ENCODE measurements at places on chromosomes 7 and 10.

GRCh38 chr10:63256009-63256773 is 123.1 kb downstream of the NRBF2 start:
- no peak for DNase-seq

DNA sequence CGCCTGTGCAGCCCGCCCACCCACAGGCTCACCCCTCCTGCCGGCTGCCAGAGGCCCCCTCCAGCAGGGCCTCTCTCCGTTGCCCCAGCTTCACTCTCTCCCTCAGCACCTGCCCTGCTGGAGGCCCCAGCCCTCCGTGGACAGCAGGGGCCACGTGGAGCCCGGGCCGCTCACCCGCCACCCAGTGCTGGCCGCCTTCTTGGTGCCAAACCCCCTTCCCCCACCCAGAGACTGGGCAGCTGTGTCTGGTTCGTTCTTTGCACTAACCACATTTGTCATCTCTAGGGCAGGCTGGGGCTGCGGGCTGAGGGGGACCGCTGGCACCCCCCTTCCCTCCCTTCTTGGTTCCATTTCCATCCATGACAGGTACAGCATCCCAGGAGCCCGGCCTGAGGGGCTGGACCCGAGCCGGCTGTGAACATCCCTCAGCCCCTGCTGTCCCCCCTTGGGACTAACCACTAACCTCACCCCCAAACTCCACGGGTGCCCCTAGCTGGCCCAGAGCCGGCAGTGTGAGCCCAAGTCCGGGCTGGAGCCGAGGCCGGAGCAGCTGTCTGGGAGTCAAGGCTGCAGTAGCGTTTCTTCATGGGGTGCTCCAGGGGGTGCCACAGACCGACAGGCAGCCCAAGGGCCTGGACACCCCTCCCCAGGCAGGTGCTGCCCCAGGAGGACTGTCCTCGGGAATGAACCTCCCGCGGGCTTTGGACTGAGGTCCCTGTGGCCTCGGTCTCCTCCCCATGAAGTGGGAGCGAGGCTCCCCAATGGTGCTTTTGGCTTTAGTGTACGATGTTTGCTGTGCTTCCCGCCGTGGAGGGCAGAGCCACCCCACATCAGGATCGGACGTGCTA is 25.5 kb upstream of the AMZ1 start:
- DNase-seq: no peak

DNA sequence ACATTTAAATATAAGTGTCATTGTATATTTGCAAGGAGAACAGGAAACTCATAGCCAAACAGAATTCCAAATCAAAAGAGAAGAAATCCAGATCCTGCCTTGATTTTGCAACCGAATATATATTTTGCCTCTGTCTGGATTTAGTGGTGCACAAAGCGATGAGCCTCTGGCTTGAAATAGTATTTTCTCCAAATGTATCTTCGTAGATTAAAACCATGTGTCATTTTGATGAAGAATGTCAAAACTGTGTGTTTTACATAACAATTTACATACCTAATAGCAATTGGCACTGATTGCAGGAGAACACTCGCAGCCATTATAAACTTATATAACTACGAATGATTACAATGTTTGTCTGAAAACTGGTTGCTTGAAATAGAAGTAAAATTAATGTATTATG is 156.4 kb downstream of the ARID5B start:
- no peak for DNase-seq

DNA sequence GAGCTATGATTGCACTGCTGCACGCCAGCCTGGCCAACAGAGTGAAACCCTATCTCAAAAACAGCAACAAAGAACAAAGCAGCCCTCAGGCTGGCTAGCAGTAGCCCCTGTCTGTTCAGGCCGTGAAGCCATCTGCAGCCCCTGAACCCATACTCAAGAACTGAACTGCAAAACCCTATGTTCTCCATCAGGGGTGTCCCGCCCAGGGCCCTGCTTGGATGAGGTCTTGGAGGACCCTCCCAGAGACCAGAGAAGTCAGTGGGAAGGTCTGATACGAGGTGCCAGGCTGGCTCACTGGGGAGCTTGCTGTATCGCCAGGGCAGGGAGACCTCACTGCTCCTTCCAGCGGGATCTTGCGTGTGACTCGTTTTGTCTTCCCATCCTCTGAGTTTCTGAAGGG is 39.3 kb downstream of the RBM17 start:
- DNase-seq: no peak

DNA sequence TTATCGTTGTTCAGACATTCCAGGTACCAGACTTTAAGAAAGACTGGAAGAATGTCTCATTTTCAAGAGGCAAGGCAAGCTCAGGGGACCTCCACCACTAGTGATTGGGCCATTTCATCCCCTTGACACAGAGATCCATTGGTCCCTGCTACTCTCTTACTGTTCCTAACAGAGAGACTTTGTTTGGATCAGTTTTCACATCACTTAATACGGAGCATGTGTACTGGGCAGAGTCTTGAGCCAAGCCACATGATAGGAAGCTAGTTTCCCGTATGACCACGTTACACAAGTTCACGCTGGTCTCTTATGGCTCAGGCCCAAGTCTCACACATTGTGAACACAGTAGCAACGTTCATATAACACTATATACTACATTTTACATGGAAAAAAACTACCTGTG is 269.9 kb downstream of the BAMBI start:
- DNase-seq: no peak

GRCh38 chr10:43234471-43235041 is 32.3 kb downstream of the RASGEF1A start:
- DNase-seq: no peak

DNA sequence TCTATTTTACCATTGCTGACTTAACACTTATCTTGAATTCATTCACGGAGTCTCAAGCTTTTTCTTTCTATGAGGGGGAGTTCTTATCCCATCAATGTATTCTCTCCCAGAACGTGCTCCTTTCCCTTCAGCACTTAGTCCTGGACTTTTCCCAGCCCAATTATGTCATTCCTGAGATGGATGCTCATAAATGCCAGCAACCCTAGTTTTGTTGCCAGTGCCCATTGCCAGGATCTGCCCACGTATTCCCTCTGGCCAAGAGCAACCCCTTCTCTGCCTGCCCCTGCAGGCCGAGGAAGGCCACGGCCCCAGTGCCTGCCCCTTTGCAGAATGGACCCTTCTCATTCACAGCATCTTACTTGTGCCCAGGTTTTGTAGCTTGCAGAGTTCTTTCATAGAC is 67.4 kb upstream of the PPP1R3C start:
- DNase-seq: no peak

DNA sequence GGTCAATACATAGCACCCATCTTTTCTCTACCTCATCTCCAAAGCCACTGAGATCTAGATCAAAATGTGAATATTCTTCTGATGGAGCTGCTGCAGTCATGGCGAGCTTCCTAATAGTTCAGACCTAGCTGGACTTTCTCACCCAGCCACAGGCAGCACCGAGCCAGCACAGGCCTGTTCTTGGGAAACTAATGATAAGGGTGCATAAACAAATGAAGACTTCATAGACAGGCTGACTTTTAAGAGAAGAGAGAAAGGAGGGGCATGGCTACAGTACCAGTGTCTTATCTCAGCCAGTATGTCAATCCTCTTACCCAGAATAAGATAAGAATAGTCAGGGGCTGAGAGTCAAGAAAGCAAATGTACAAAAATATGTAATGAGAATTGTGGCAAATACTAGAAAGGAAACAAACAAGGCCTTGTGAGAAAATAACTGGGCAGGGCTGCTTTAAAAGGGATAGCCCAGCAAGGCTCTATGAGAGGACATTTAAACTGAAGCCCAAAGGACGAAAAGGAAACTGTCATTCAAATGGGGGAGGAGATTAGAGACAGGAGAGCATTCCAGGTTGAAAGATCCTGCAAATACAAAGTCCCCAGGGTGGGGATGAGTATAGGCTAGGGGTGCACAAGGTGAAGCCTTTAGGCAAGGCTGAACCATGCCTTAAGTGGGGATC is 21.8 kb upstream of the CDK14 start:
- DNase-seq: no peak

DNA sequence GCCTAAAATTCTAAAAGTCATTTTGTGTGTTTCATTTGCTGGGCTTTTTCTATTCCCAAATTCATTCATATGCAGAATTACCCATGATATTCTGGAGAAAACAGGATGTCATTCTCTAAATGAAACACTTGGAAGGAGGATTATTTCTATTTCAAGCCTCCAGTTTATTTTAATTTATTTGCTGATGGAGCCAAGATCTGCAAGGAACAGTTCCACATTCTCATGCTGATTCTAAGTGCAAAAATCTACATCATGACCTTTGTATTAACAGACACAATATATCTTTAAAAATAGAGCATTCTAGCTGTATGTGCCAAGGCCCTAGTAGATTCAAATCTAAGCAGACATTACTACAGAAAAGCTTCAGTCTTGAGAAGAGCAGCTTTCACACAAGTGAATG is 51.3 kb upstream of the KCND2 start:
- no peak for DNase-seq

GRCh38 chr7:156656598-156656997 is 16.0 kb downstream of the RNF32 start:
- DNase-seq: no peak

GRCh38 chr10:29647478-29647877 is 12.7 kb upstream of the SVIL start:
- DNase-seq: no peak

GRCh38 chr10:44771233-44771995 is 139.7 kb upstream of the TMEM72 start:
- no peak for DNase-seq

DNA sequence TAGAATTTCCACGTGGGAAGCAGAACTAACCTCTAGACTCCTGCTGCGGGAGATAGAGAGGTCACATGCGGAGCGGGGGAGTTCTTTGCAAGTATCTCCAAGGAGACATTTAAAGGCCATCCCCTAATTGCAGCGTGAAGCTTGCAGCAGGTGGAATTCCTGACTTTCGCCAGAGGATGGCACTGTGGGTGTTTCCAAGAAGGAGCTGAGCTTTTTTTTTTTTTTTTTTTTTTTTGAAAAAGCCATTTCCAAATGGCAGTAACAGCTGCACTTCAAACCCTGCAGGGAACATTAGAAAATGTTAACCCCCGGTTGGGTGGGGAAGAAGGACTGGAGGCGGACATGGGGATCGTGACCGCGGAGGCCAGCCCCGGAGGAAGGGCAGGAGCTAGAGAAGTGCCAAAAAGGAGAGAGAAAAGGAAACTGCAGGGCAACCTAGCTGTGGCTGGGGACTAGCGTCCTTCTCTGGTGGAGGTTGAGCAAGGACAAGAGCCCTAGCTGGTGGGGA is 487.7 kb downstream of the TYW1 start:
- peak; percentile 25 for DNase-seq

GRCh38 chr7:66781408-66782090 is 41.0 kb downstream of the RABGEF1 start:
- no peak for DNase-seq

DNA sequence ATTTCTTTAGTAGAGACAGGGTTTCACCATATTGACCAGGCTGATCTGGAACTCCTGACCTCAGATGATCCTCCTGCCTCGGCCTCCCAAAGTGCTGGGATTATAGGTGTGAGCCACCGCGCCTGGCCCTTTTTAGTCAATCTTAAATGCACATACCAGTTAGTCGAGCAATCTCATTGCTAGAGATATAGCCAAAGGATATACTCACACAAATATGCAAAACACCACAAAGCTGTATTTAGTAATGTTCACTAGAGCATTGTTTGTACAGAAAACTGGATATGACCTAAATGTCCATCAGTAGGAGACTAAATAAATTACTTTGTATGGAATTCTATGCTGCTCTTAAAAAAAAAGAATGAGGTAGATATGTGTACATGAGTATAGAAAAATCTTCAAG is 24.5 kb upstream of the IL6 start:
- no peak for DNase-seq

- no peak for DNase-seq
These were observed 67.9 kb downstream of the ZNF680 start for GRCh38 chr7:64494912-64495461.

- DNase-seq: no peak
These were observed 54.0 kb downstream of the GSDME start for GRCh38 chr7:24703296-24703695.

GRCh38 chr7:67916571-67917436 is 920.2 kb downstream of the TYW1 start:
- DNase-seq: no peak

DNA sequence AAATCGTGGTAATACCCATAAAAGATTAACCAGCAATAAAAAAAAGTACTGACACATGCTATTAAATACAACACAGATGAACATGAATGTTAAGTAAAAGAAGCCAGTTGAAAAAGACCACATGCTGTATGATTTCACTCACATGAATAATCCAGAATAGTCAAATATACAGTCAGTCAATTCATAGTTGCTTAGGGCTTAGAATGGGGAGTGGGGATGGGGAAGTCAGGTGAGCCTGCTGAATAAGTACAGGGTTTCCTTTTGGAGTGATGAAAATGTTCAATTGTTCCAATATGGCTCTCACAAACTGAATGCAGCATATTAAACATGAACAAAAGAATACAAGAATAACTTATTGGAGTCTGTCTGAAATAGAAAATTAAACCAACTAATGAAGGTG is 1.8 kb downstream of the COA1 start:
- no peak for DNase-seq

GRCh38 chr7:81688622-81689411 is 81.0 kb downstream of the HGF start:
- DNase-seq: no peak

DNA sequence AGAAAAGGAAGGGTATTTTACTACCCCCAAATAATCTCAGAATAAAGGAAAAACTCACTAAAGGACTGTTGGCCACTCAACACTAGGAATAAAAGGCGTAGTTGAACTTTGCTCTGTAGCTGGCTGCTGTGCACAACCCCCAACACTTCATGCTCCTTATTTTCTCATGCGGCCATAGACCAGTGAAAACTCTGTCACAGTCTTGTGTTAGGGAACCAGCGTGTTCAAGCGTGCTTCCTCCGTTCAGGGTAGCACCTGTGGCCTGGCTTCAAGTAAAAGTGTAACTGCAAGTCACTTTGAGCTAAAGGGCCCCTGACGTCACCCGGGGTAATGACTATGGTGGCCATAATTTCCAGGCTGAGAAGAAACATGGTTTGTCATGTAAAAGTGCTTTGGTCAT is 27.0 kb downstream of the BLNK start:
- DNase-seq: peak; percentile 29

DNA sequence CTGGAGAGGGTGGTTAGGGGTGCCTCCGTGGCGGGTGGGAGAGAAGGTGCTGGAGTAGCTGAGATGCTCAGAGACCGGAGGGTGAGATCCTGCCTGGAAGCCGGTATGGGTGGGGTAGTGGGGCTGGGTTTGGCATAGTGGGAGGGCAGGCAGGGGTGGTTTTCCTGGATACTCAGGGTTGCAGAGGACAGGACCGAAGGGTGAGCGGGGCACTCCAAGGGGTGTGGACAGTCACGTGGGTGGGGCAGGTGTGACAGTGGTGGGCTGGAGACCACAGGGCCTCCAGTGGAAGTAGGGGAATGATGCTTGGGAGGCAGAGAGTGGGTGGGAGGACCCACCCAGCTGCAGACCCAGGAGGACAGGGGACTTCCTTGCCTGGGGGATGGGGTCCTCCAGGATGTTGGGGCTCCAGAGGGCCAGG is 1.9 kb downstream of the SCART1 start:
- no peak for DNase-seq

DNA sequence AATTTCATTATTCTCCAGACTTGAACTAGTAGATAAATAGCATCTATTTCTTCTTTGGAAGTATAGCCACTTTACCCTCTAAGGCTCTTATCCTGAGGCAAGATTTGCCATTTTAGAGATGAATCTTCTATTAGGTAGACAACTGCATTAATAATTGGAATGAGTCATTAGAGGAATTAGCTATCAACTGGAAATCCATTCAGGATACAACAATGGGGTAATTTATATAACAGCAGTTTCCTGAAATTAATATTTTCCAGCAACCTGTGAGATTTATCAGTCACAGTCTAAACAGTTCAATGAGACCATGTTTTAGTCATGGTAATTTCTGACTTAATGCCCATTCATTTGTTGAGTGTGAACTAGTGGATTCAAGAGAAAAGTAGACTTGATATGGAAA is 928.6 kb upstream of the MBL2 start:
- DNase-seq: no peak

GRCh38 chr10:28367929-28368484 is 65.1 kb upstream of the MPP7 start:
- DNase-seq: peak; percentile 52

All from activated naive CD8-positive, alpha-beta T cell treated with anti-CD3 and anti-CD28 coated beads, Interleukin-2, amount 50 U/mL, for 24 hours (primary cell).